CD4-positive, alpha-beta T cell treated with Interleukin-6 for 4 hours (primary cell): ENCODE measurements at places on chromosomes 2 and 18.

GRCh38 chr18:35334212-35334611, 10.0 kb downstream of the ZNF24 start:
- no peak for DNase-seq

DNA sequence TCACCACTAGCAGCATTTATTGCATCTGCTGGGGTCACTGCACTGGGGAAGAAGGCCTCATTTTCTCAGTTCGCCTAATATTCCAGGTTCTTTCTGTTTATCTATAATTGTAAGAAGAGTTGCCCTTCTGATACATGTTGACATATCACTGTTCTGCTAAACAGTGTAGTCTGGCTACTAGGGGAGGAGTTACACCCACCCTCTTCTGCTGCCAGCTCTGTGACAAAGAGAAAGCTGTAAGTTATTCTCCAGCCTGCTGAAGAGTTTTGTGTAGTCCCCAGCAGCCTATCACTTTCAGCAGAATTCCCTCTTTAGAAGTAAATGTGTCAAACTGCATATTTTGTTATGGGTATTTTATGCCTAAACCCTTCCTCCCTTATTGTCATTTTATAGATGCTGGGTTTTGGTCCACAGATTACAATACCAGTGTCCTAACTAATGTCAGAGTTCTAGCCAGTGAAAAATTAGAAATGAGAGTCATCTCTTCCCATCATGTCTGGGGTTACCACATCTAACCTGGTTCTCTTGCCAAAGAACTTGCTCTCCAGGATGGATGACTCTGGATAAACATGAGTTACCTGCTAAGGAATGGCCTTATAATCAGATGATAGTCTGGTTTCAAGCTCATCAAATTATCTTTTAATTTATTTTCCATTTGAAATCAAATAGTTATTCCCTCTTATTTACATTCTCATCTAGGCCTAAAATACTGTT, 5.6 kb upstream of the MBOAT2 start:
- no peak for DNase-seq

DNA sequence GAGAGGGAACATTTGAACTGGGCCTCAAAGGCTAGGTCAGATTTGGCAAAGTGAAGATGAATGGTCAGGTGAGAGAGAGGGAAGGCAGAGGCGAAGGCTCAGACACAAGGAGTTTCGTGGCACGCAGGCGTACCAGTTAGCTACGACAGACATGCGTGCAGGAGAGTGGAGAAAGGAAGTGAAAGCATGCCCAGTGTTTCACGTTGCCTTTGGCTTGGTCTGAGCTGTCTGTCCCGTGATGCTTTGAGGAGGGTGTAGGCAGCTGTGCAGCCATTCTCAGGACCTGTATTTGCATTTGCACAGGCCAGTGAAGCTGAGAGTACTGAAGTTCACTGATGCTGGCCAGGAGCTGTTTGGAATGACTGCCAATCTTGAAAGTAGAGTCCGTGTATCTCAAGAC, 69.5 kb downstream of the HNRNPLL start:
- DNase-seq: no peak

- DNase-seq: no peak
These were observed 74.6 kb upstream of the TXNDC2 start for GRCh38 chr18:9810994-9811705.

DNA sequence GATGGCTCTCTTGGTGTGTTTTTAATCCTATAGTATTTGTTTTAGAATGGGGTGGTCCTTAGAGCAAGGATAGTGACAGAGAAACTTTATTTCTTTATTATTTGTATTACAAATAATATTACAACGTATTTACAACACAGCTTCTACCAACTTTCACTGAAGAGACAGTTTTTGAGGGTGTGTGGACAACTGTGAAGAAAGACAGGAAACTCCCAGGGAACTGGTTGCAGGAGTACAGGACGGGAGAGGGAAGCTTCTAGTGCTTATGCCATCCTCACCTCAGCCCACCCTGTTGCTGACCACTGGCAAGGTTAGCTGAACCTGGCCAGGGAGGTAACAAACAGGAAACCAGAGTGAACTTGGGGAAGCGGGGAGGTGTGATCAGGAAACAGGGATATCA, 251.7 kb downstream of the BCL11A start:
- DNase-seq: no peak

DNA sequence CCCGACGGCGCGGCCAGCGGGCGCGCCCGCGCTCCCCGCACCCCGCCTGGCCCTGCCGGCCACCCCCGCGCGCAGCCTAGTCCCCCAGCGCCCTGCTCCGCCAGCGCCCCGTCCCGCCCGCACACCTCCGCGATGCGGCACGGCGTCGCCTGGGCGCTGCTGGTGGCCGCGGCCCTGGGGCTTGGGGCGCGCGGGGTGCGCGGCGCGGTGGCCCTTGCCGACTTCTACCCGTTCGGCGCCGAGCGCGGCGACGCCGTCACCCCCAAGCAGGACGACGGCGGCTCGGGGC, 232 bp downstream of the SNED1 start:
- no peak for DNase-seq

- DNase-seq: no peak
These were observed 122.8 kb downstream of the TMEM18 start for GRCh38 chr2:554444-554843.

DNA sequence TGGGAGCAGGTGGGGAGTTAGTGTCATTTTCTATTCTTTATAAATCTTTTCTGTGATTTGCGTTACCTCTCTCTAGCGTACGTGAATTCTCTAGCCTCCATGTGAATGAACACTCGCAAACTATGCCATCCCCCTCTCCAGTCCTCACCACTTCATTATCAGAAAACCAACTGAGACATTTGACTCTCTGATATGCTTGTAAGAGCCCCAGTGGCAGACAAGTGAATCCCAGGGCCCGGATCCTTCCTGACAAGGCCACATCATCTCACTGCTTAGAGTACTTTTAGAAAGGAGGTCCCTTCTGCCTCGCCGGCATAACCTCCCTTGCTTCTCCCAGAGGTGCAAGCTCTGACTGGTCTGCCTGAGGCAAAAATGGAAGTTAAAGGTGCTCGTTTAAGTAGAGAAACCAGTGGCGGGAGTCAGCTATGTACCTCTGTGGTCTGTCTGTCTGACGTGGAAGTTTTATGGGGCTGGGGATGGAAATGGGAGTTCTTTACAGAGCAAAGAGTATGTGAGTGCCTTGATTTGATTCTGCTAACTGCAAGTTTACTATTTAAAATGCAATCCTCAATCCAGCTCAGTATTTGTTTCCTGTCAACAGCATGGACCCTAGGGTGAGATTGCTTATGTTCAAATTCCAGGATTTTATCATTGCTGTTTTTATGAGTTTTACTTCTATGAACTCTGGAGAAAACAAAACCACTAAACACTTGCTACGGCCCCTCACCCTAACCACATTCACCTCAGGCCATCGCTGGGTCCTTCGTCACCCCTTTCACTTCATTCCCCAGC, 114.9 kb upstream of the MSTN start:
- DNase-seq: no peak

- DNase-seq: peak; percentile 69
These were observed 403 bp upstream of the CLUL1 start for GRCh38 chr18:596288-596881.

DNA sequence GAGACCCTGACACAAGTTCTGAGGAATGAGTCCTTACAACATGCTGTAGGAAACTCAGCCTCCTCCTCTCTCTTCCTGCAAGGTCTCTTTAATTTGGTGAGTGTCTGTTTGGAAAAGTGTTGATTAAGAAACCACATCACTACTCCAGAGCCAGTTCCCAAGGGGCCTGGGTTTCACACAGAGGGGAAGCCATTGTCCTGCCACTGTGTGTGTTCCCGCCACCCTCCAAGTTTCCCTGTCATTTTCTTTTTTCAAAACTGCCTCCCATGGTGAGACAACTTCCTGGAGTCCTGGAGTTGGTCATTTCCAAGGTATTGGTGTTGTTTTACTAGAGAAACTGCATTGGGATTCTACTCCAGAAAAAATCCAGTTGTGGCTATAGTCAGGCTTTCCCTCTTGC, 232.0 kb upstream of the PARD3B start:
- no peak for DNase-seq

- DNase-seq: no peak
These were observed 487.4 kb downstream of the ZEB2 start for GRCh38 chr2:144032566-144032965.

GRCh38 chr2:207162316-207162715, 3.4 kb downstream of the KLF7 start:
- no peak for DNase-seq

GRCh38 chr2:10675131-10675530, 14.6 kb downstream of the NOL10 start:
- DNase-seq: no peak

- DNase-seq: no peak
These were observed 644 bp upstream of the NEU2 start for GRCh38 chr2:233031556-233032500.

DNA sequence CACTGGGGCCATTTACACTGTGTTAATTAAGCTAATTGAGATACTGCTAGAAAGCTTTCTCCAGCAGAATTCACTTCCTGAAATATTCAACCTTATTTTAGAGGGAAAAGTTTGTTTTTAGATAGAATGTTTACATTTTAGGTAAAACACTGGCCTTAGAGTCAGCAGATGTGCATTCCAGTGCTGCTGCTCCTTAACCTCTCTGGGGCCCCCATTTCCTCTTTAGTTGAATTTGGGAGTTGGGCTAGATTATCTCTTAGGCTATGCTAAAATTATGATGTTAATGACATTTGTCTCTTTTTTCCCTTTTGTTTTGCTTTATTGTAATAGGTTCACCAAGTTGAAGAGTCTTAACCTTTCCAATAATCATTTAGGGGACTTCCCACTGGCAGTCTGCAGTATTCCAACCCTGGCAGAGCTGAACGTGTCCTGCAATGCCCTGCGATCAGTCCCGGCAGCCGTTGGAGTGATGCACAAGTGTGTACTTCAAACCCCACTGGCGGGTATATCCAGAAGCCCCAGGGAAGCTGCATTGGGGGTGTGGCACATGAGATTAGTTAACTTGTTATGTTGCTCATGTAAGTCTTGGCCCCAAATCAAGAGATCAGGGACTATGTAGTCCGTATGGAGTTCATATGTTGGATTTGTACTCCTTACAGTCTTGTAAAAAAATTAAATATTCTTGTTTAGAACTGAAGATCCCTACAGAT, 179.5 kb downstream of the PHLPP1 start:
- no peak for DNase-seq

DNA sequence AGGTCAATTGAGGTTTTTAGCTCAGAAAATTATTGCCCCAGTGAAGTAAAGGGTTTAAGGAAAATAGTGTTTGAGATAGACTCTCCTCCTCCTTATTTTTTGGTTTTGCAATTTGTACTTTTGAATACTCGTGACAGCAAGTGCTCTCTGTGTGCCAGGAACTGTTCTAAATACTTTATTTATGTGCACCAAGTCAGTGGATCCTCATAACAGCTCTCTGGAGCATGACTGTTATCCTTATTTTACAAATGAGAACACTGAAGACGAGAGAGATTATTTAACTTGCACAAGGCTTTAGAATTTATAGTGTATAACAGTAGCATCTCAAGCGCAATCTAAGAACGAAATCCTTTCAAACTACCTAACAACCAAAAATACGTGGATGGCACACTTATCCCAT, 24.7 kb downstream of the BABAM2 start:
- DNase-seq: no peak

DNA sequence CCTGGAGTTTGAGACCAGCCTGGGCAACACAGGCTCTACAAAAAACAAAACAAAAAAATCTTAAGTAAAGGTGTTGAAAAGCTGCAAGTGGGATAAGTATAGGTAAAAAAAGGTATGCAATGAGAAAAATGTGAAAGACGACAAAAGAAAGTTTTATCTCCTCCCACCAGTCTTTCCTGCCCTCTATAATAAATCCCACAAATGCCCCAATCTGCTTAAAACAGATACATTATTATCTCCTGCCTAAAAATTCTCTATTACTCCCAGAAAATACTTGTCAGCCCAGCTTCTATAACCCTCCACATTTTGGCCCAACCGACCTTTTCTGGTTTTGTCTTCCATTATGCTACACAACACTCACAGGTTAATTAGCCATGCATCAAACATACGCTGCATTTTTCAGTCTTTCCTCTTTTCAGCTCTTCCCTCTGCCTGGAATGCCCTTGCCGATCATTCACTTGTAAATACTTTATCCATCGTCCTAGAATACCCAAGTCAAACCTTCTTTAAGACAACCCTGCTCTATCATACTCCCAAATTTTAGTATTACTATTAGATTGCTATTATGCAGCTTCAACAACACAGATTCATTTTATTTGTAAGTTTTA, 10.8 kb downstream of the ASXL2 start:
- no peak for DNase-seq

- no peak for DNase-seq
These were observed 44.1 kb upstream of the EPAS1 start for GRCh38 chr2:46252891-46253659.

DNA sequence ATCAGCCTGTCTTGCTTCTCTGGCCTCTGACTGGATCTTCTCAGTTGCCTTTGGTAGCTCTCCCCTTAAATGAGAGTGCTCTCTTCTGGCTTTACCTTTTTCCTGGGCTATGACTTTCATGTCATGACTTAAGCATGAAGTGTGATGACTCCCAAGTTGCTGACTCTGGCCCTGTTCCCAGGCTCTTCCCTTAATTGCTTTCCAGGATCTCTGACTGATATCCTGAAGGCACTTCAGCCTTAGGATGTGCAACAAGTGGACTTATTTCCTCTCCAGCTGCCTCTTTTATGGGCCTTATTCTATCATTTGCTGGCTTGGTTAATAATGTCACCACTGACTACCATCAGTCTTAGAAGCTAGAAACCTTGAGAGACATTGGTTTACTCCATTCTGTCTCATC, 17.4 kb downstream of the SEMA4F start:
- DNase-seq: no peak
